Thyroid gland (tissue), 4 donors: ENCODE measurements at places on chromosomes 16 and 17. TPM values are rescaled to one million over a fixed set of nuclear protein-coding genes. Genes with fewer than 3 reads are reported as not detected.

GRCh38 chr16:74608944-74609343, 2.0 kb upstream of the GLG1 start:
- no peak for DNase-seq
- H3K4me1 ChIP-seq = peaks cover 21% of the 10 kb centered on the region
- no peak overlapping the region for H3K4me3 ChIP-seq
- no peaks in the 10 kb centered on the region for H3K27me3 ChIP-seq
- H3K36me3 ChIP-seq = no peaks in the 10 kb centered on the region
- H3K27ac ChIP-seq = no peak overlapping the region

GRCh38 chr16:15041271-15042004, 14.4 kb downstream of the NTAN1 start:
- H3K27me3 ChIP-seq = no peaks in the 10 kb centered on the region
- DNase-seq = peak; percentile 48
- no peak overlapping the region for H3K27ac ChIP-seq
- H3K4me1 ChIP-seq = peaks cover 7% of the 10 kb centered on the region

DNA sequence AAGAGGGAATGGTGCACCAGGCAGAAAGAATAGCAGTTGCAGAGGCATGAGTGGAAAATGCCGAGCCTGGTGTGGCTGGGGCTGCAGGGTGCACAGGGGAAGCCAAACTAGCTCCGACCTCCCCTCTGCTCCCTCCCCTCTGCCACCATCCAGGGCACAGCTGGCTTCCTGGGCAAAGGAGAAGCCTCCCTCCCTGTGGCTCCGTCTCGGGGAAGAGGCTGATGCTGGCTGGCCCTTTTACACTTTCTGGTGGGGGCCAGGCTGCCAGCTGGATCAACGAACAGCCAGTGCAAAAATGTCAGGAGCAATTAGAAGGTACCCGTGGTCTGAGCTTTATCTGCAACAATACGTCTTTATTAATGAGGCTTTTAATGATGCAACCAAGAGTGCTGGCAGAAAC, 37.1 kb upstream of the KCNJ12 start:
- DNase-seq = no peak
- H3K27me3 ChIP-seq = no peaks in the 10 kb centered on the region
- no peak overlapping the region for H3K27ac ChIP-seq
- H3K4me3 ChIP-seq = no peak overlapping the region

DNA sequence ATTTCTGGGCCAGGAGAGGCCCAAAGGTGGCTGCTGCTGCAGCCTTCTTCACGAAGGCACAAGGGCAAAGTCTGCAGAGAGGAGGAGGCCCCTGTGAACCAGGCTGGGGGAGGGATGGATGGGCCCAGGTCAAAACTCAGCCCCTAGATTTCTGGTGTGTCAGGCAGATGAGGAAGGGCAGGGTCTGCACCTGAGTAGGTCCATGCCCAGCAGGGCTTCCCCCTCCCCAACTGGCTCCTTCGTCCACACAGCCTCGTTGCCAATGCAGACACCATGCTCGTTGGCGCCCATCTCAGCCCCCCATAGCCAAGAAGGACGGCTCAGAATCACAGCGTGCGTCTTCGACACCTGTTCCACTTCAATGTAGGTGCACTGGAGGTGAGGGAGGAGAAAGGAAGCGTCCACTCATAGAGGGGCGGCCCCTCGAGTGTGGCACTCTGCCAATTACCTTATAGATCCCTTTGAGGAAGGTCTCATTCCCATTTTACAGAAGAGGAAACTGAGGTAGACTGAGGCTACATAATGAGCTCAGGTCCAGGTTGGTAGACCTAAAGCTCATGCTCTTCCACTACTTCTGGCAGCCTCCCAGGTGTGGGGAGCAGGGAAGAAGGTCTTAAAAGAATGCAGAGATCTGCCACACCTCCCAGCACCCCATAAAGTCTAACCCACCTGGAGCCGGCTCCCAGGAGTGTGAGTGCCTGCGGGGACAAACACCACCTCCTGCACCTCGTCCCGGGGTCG, 902 bp downstream of the SCRN2 start:
- peaks cover 6% of the 10 kb centered on the region for H3K36me3 ChIP-seq
- no peak for DNase-seq
- H3K4me1 ChIP-seq = peaks cover 26% of the 10 kb centered on the region
- H3K4me3 ChIP-seq = peak overlapping the region; percentile 50
- no peak overlapping the region for H3K27ac ChIP-seq

- no peaks in the 10 kb centered on the region for H3K36me3 ChIP-seq
- DNase-seq = no peak
Observed at GRCh38 chr17:41417576-41418015, 6.8 kb downstream of the KRT37 start.

GP2 gene
- 0.44 TPM for total RNA-seq

ZNF652 gene
- 62.0 TPM for total RNA-seq

GRCh38 chr17:40075201-40075941, 12.6 kb downstream of the THRA start:
- H3K36me3 ChIP-seq = no peaks in the 10 kb centered on the region
- H3K4me1 ChIP-seq = peaks cover 60% of the 10 kb centered on the region

MYH3 gene
- 3.5 TPM for total RNA-seq

DNA sequence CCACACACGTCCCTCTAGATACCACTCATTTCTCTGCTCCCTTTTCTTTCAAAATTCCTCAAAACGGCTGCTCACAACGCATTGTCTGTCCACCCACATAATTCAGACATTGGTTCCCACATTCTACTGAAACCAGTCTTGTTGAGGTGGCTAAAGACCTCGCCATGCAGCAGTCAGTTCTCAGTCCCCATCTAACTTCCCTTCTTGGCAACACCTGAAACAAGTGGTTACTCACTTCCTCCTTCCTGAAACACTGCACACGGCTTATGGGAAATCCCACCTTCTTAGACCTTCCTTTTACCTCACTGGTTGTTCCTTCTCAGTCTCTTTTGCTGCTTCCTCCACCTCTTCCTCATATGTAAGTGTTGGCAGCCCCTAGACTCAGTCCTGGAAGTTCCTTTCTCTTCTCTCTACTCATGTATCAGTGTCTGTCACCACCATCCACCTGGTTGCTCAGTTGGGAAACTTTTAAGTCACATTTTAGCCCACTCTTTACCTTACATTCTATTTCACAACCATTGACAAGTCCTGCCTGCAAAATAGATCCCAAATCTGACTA, 277.1 kb downstream of the CEP112 start:
- no peaks in the 10 kb centered on the region for H3K36me3 ChIP-seq
- no peaks in the 10 kb centered on the region for H3K27me3 ChIP-seq
- H3K4me1 ChIP-seq = peaks cover 3% of the 10 kb centered on the region
- no peak overlapping the region for H3K4me3 ChIP-seq

- DNase-seq = peak; percentile 94
- peaks cover 10% of the 10 kb centered on the region for H3K27me3 ChIP-seq
- peaks cover 12% of the 10 kb centered on the region for H3K4me1 ChIP-seq
- peaks cover 12% of the 10 kb centered on the region for H3K36me3 ChIP-seq
- H3K27ac ChIP-seq = peak overlapping the region; percentile 30
- H3K4me3 ChIP-seq = no peak overlapping the region
Observed at GRCh38 chr17:50199803-50200456, 1.5 kb downstream of the COL1A1 start.

DNA sequence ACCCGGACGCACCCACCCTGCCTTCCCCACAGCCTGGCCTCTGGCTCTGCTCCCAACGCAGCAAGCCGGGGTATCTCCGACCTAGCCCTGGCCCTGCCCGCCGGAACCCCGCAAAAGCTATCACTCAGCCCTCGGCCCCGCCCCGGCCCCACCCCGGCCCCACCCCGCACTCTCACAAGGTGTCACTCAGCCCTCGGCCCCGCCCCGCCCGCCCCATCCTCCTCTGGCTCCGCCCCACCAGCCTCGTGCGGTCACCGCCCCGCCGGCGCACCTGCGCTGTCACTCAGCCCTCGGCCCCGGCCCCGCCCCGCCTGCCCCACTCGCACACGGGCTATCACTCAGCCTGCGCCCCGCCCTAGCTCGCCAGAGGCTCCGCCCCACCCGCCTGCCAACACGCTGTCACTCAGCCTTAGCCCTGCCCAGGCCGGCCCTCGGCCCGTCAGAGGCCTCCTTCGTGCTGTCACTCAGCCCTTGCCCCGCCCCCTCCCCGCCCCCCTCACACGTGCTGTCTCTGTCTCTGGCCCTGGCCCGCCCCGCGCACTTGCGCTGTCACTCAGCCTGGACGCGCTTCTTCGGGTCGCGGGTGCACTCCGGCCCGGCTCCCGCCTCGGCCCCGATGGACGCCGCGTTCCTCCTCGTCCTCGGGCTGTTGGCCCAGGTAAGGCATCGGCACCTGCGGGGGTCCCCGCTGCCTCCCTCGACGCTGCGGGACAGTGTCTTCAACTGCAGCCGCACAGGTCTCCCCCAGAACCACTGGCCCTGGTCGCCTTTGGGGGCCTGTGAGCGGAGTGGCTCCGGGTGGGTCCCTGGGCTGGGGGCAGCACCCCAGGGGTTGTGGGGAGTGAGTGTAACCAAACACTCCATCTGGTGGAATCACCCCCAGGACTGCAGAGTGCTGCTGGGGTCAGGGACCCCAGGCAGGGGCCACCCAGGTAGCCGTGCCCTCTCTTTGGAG, at the start of gene CDH15:
Gene CDH15 (plus strand): TSS at position 533 of the 955 bp plus-strand sequence. CDS start 84 bp downstream, at position 617.
- H3K27ac ChIP-seq = no peak within 1 kb of the TSS
- H3K4me3 ChIP-seq = no peak within 1 kb of the TSS
- peaks cover 11% of the 10 kb centered on the region for H3K4me1 ChIP-seq
- no peaks in the 10 kb centered on the region for H3K36me3 ChIP-seq
- DNase-seq = peak; percentile 92

GRCh38 chr17:80187515-80187941, 17.7 kb downstream of the CARD14 start:
- no peaks in the 10 kb centered on the region for H3K36me3 ChIP-seq
- no peaks in the 10 kb centered on the region for H3K4me1 ChIP-seq
- H3K27me3 ChIP-seq = no peaks in the 10 kb centered on the region
- H3K4me3 ChIP-seq = no peak overlapping the region
- H3K27ac ChIP-seq = no peak overlapping the region

DNA sequence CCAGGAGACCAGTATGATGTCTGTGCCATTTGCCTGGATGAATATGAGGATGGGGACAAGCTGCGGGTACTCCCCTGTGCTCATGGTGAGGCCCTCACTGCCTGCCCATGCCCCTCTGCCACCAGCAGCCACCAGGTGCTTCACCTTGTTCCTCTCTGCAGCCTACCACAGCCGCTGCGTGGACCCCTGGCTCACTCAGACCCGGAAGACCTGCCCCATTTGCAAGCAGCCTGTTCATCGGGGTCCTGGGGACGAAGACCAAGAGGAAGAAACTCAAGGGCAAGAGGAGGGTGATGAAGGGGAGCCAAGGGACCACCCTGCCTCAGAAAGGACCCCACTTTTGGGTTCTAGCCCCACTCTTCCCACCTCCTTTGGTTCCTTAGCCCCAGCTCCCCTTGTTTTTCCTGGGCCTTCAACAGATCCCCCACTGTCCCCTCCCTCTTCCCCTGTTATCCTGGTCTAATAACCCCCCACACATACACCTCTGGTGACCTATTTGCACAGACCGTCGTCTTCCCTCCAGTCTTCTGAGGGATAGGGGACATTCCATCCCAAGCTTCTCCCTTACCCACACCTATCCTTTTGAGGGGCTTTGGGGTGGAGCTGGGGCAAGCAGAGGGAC, 3.7 kb downstream of the PFN1 start:
- no peaks in the 10 kb centered on the region for H3K27me3 ChIP-seq
- peaks cover 32% of the 10 kb centered on the region for H3K4me1 ChIP-seq
- DNase-seq = no peak
- peak overlapping the region; percentile 45 for H3K27ac ChIP-seq

GRCh38 chr16:11604783-11605563, 18.3 kb upstream of the LITAF start:
- DNase-seq = no peak
- no peaks in the 10 kb centered on the region for H3K27me3 ChIP-seq
- no peaks in the 10 kb centered on the region for H3K36me3 ChIP-seq
- peaks cover 9% of the 10 kb centered on the region for H3K4me1 ChIP-seq
- H3K27ac ChIP-seq = no peak overlapping the region
- no peak overlapping the region for H3K4me3 ChIP-seq

GRCh38 chr16:75433732-75434413, 570 bp upstream of the CFDP1 start:
- peaks cover 25% of the 10 kb centered on the region for H3K4me1 ChIP-seq
- peak overlapping the region; percentile 98 for H3K27ac ChIP-seq
- H3K27me3 ChIP-seq = no peaks in the 10 kb centered on the region
- H3K36me3 ChIP-seq = no peaks in the 10 kb centered on the region

- H3K27me3 ChIP-seq = no peaks in the 10 kb centered on the region
- H3K4me3 ChIP-seq = no peak overlapping the region
- H3K36me3 ChIP-seq = no peaks in the 10 kb centered on the region
- DNase-seq = no peak
Observed at GRCh38 chr16:64278196-64278595, 843.7 kb downstream of the CDH11 start.
